ENCODE measurements at places on chromosomes 6 and 20.

DNA sequence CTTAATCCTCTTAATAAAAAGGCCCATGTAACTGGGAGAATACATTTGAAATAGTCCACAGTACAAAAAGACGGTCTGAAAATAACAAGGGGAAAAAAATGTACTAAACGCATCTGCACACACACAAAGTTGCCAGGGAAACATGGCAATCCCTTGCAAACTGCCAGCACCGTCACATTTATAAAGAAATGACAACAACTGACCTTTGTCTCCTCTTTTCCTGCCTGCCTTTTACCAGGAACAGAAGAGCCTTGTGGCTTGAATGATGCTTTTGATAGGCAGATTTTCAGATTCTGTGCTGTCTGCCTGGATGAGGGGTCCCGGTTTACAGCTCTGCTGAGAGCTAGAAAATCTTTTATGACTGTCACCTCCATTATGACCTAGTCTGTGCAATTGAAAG is 308.6 kb upstream of the ZFP64 start:
- DNase-seq = no peak

- DNase-seq = peak; percentile 39
Observed at GRCh38 chr6:87436435-87436834, 28.7 kb downstream of the CFAP206 start.

DNA sequence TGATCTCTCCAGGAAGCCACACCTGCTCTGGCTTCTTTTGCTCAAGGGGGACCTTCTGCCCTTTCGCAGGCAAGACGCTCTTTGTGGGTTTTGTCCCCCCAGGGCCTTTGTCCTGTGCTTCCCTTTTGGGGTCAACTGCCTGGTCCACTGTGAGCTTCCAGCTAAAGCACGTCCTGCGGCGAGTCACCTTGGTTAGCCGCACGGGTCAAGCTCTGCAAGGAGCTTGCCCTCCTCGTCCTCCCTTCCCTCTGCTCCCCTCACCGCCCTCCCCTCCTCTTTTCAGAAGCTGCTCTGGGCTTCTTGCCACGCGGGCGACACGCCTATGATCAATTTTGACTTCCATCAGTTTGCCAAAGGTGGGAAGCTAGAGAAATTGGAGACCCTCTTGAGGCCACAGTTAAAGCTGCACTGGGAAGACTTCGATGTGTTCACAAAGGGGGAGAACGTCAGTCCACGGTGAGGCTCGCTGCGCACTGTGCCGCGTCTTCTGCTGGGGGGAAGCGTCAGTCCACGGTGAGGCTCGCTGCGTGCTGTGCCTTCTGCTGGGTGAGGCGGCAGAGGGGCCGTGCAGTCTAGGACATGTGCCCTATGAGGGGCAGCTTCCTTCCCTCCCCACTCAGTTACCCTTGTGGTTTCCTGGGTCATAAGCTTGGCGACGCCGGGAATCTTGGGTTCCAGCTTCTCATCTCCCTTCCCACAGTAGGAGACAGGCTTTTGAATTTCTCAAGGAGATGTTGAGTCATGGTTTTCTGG is 80.2 kb downstream of the SYNJ2 start:
- DNase-seq = no peak

DNA sequence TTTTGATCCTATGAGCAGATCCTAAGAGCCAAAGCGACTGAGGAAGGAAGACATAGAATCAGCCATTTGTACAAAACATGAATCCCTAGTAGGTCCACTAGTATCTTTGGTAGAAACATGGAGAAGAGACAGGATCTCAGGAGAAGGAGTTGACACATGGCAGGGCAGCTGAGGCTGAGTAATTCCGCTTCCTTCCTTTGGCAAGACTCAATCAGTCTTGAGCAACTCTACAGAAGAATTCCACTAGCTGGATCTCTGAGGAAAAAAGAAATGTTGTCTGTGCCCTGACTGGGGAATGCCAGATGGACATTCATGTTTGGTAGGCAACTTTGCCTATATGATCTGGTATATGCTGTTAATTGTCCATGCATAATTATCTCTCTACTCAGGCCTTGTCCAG is 35.3 kb downstream of the ESR1 start:
- DNase-seq = no peak

GRCh38 chr20:9884666-9885065 is 45.8 kb upstream of the PAK5 start:
- DNase-seq = no peak

DNA sequence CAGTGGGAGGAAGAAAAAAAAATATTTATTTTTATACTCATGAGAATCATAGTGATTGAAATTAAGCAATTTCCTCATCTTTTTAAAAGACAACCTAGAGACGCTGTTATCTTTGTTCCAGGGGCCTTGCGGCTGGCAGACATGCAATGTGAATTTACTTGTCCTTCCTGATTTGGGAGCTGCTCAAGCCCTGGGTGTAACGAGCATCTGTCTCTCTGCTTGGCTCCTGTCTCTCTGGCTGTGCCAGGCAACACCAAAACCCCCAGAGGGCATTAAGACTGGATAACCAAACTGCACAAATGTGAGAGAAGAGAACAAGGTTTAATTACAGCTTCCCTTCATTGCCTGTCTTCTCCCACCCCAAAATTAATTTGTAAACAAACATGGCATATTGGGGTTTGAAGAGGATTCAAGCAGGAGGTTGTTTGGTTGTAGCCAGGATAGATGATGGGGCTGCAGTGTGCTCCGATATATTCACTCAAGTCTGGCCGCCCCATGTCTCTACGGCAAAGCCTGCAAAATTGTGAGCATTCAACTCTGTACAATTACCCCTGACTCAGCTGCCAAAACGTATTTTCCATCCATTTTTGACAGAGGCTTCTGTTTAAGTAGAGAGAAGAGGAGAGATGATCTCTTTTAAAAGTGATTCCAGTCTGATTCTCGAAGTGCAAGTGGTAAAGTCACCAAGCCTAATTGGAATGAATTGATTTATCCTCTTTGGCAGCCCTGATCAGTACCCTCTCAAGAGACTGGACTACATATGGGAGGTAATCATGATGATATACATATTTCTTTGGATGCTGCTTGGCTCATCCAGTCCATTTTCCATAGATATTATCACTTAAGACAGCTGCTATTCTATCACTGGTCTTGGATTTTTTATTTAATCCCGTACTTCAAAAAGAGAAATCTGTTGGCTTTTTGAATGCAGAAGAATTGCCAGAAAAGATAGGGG is 170.2 kb downstream of the SLC24A3 start:
- no peak for DNase-seq

GRCh38 chr6:29941471-29941870 is 861 bp upstream of the HLA-A start:
- no peak for DNase-seq

GRCh38 chr6:145258122-145258521 is 477.2 kb downstream of the EPM2A start:
- DNase-seq = no peak

DNA sequence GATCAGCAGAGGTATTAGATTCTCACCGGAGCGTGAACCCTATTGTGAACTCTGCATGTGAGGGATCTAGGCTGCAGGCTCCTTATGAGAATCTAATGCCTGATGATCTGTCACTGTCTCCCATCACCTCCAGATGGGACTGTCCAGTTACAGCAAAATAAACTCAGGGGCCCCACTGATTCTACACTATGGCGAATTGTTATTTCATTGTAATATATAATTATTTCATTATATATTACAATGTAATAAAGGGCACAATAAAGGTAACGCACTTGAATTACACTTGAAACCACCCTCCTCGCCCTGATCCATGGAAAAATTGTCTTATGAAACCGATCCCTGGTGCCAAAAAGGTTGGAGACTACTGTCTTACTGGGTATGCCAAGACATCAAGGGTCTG is 18.6 kb downstream of the PRKN start:
- DNase-seq = no peak

- peak; percentile 32 for DNase-seq
Observed at GRCh38 chr20:9912858-9913434, 74.1 kb upstream of the PAK5 start.

DNA sequence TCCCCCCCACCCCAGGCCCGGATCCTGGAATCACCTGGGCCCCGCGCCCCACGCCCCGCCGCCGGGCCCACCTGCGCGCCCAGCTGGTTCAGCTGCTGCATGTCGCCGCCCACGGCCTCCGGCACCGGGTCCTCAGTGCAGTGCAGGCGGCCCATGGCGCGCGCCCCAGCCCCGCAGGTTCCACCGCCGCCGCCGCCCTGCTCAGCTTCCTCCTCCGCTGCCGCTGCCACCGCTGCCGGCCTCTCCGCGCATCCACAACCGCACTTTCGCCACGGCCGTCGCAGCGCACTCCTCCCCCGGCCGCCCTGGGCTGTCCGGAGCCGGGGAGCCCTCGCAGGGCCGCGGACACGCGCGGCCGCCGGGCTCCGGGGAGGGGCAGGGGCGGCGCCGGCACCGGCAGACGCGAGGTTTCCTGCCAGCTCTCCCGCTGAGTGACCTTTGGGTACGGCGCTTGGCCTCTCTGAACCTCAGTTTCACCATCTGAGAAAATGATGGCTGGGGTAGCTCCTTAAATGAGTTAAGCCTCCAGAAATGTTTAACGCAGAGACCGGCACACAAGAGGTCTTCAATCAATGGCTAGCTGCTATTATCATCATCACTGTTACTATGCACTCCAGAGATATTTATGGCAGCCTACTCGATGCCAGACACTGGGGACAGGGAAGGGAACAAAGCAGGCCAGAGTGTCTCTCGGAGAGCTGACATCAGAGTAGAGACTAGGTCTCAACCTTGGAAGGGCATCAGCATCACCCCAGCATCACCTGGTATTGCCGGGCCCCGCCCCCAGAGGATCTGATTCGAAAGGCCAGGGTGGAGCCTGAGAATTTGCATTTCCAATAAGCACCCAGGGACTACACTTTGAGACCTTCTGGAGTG is at the start of gene COMMD7:
Gene COMMD7, minus strand, starts transcription at position 231 of the 876 bp plus-strand sequence. Its CDS starts 76 bp downstream, at position 155.
- DNase-seq = peak; percentile 71

- DNase-seq = no peak
Observed at GRCh38 chr6:105890521-105891244, 195.5 kb upstream of the PRDM1 start.

- DNase-seq = no peak
Observed at GRCh38 chr6:163738725-163739407, 324.3 kb downstream of the QKI start.

DNA sequence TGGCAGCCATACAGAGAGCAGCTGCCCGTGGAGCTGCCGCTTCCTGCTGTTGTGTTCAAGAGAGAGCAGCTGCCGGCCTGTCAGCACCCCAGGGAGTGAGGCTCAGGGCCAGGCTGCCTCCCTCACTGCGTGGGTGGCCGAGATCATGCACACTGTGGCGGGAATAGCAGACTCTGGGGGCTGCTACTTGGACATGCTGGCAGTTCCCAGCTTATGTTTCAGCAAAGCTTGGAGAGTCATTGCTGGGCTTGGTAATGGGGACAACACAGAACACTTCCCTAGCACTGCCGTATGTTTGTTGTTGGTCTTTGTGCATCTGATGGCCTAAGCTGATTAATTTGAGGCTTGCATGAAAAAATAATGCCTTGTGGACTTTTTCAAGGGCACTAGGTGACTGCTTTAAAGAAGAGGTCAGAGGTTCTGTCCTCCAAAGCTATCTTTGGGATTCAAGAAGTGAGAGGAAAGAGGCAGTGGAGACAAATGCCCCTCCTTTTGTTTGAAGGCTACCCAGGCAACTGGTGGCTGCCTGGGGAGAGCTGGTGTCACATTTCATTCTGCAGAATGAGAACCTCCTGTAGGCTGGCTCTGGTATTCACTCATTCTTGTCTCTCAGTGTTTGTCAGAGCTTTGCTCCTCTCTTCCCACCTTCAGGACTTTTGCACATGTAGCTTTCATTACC is 18.8 kb downstream of the MRAP2 start:
- no peak for DNase-seq

DNA sequence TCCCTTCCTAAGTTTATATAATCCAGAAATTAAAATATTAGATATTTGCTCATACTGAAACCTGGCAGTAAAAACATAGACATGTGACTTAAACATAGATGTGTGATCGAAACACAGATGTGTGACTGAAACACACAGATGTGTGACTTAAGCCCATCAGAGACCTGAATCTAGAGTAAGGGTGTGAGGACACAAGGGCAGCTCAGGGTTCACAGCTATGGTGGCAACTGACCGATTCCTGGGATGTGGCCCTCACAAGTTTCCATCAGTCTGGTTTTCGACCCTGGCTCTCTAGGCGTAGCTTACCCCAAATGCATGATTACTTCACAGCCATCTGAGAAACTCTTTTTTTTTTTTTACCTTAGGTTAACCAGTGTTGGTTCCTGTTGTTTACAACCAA is 137.0 kb downstream of the NRN1 start:
- no peak for DNase-seq

DNA sequence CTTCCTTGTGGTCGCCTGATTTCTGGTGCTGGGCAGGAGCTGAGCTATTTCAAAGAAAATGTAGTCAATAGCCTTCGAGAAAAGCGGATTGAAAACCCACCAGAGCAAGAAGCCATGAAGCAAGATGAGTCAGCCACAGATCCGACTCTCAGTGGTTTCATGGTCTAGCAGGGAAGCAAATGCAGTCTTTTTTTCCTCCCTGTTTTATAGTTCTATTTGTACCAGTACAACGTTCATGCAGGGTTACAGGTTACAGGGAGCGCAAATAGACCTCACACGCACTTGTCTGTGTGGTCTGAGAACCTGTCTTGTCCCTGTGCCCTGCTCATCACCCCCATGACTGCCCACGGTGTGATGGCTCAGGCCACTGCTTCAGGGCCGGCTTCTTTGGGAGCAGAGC is 309.8 kb upstream of the SUPT3H start:
- peak; percentile 39 for DNase-seq

- DNase-seq = no peak
Observed at GRCh38 chr6:163686301-163686700, 271.8 kb downstream of the QKI start.

- DNase-seq = no peak
Observed at GRCh38 chr6:20313051-20313450, 88.6 kb upstream of the E2F3 start.

- DNase-seq = no peak
Observed at GRCh38 chr6:21245488-21245887, 348.1 kb upstream of the SOX4 start.

DNA sequence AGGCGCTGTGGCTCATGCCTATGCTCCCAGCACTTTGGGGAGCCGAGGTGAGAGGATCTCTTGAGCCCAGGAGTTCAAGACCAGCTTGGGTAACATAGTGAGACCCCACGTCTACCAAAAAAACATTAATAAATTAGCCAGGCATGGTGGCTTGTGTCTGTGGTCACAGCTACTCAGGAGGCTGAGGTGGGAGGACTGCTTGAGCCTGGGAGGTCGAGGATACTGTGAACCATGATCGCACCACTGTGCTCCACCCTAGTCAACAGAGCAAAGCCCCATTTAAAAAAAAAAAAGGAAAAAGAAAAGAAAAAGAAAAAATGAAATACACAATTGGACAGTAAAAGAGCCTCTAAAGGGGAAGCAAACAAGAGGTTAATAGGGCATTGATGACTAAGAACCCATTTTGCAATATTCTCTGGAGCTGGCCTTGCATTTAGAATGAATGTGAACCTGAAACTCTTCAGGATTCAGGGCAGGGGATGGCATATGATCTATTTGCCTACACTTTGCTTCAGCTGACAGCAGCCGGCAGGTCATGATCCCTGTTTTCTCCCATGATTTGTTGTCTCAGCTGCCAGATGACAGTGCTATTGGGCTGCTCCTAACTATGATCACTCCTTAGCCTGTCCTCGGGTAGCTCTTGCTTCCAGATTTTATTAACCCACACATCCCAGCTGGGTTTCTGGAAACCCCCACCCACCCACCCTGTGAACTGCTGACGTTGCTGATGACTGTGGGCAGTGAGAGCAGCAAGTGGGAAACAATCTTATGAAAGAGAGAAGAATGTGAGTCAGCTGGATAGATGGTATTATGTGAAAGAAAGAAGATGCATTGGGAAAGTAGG is 83.8 kb upstream of the ELOVL5 start:
- no peak for DNase-seq
